ENCODE measurements at places on chromosomes 13 and 19. TPM values are rescaled to one million over a fixed set of nuclear protein-coding genes. Genes with fewer than 3 reads are reported as not detected.

DNA sequence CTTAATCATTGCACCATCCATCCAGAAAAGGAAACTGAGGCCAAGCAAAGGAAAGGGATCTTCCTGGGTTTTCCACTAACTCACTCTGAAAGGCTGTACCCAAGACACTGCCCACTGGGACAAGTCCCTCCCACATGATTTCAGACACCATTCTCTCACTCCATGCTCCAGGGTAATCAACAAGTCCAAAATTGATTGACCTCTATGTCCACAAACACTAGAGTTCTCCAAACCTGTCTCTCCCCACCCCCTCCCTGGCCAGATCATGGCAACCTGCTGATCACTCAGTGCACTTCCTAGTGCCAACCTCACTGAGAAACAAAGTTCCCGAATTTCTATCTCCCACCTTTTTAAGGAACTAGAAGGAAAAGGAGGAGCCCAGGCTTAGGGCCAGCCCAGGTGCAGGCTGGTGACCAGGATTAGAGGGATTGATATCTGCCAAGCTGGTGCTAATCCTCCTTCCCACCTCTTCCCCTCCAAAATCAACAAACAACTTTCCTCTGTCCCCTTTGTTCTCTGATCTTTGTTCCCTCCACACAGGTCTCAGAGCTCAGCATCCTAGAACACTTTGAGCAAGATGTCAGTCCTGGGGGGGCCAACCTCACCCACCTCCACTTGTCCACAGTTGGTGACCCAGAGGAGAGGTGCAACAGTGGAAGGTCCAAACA is 2.4 kb upstream of the CYP2A13 start:
- no peak for DNase-seq

GRCh38 chr13:38970380-38971051 is 20.1 kb downstream of the STOML3 start:
- no peak for DNase-seq

- DNase-seq: no peak
These were observed 9.2 kb downstream of the ASF1B start for GRCh38 chr19:14127176-14127575.

GRCh38 chr13:103157016-103157415 is 90.8 kb upstream of the SLC10A2 start:
- DNase-seq: no peak

DNA sequence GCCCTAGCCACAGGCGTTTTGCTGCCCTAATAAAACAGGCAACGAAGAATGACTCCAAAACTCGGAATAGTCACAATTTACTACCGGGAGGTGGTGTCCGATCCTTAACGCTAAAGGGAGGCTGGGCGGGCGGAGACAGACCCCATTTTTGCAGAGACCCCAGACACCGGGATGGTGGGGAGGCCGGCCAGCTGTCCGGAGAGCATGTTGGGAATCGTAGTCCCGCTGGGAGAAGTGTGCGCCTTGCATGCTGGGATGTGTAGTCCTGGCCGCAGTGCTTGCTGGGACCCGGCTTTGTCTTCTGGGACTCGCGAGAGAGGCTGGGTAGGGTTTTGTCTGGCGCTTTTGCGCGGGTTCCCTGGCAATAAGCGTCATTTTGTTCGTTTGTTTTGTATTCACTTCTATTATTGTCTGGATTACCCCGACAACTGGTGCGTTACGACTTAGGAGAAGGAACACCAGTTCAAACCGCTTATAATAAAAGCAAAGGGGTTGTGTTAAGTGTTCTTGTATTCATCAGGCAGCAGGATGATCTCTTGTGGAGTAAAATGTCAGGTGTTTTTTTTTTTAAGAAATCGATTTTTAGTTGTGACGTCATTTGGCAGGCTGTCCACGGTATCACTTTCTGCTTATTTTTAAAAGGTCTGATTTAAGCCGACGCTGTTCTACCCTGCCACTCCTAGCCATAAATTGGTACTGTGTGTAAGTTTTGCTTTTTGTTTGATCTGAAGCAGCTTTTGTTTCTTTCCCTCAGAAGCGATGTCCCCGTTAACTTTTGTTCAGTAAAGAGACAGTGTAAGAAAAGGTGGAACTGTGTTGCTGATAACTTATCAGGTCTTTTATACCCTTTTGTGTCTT is 676 bp upstream of the HSPH1 start:
- peak; percentile 90 for DNase-seq

DNA sequence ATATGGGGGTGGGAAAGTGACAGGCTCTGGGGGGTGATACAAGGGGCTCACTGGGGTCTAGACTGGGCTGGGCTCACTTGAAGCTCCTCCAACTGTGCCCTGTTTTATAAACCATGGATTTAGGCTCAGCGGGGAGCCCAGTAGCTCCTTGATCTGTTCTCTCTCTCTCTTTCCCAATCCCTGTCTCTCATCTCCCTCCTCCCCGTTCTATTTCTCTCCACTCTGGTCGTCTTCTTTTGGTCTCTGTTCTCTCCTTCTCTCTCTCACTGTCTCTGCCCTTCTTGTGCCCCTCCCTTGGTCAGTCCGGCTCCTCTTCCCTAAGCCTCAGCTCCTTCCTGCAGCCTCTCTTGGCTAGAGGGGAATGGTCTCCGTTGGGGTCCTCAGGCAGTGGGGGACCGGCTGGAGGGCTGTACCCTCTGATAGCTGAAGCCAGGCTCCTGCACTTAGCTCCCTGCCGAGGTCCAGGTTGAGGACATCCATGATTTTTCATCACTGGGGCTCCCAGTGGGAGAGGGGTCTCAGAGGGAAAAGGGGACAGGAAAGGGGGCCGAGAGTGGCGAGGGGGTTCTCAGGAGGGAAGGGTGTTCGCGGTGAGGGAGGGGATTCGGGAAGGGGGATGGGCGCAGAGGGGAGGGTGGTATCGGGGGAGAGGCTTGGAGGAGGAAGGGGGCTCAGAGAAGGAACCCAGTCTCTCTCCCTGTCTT is 8.5 kb downstream of the UNC13A start:
- DNase-seq: no peak

GRCh38 chr13:39976481-39976880 is 321.0 kb downstream of the COG6 start:
- no peak for DNase-seq

GRCh38 chr19:46786236-46787039 is 2.0 kb downstream of the SLC1A5 start:
- peak; percentile 69 for DNase-seq

GRCh38 chr19:14818588-14818987 is 16.4 kb downstream of the OR7A5 start:
- DNase-seq: no peak

DNA sequence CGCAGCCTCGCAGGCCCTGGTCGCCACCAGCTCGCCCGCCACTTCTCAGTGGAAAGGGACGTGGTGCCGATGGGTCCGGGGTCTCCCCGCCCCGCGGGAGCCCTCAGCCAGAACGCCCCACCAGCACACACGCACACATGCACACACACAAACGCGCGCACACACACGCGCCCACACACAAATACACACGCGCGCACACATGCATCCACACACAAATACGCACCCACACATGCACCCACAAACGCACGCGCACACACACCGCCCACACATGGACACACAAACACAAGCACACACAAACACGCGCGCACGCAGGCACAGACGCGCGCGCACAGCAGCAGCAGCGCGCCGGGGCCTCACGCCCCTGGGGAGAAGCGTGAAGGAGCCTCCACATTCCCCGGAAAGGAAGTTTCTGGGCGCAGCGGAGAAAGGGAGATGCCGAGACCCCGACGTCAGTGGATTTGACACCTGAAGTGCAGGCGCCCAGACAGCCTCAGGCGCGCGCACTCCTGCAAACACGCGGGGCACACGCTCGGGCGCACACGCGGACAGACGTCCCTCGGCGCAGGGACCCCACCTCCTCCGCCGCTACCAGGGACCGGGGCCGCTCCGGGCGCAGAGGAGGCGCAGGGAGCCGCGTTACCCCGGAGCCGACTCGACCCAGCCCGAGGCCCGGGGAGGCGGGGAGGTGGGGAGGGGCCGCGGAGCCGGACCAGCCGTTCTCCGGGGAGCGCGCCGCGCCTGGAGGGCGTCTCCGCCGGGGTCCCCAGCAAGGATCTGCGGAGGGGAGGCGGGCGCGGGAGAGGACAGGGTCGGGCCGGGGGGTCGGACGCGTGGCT is 622 bp downstream of the RASA3 start:
- no peak for DNase-seq

DNA sequence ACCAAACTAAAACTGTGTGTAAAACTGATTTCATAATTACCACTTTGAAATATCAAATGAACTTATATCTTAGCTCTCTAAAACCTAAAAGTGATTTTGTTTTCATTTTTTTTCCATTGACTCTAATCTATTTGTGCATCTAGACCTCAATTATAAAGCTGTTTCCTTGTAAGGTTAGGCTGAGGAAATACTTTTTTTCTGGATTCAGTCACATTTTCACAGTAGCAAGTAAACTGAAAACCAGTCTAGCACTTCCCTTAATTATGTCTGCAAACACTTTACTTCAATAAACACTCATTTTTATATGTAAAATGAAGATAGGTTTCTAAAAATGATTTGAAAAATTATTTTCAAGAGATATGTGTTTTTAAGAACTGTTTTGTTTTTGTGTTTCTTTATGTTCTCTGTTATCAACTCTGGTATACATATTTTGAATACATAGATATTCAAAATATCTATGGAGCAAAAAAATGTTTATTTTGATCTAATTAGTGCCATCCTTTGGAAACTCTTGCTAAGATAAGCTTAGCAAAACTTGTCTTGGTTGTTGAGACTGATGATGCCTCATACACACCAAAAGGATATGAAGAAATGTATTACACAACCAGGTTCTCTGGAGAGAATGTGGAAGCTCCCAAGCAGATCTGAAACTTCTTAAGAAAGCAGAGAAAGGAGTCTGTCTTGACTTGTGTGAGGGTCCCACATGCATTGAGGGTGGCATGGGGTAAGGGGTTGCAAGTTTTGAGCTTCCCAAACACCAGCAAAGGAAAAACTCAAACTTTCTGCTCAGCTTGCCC is 1887.4 kb downstream of the PCDH9 start:
- no peak for DNase-seq

- no peak for DNase-seq
These were observed 636.2 kb upstream of the KLF12 start for GRCh38 chr13:74770361-74770760.

DNA sequence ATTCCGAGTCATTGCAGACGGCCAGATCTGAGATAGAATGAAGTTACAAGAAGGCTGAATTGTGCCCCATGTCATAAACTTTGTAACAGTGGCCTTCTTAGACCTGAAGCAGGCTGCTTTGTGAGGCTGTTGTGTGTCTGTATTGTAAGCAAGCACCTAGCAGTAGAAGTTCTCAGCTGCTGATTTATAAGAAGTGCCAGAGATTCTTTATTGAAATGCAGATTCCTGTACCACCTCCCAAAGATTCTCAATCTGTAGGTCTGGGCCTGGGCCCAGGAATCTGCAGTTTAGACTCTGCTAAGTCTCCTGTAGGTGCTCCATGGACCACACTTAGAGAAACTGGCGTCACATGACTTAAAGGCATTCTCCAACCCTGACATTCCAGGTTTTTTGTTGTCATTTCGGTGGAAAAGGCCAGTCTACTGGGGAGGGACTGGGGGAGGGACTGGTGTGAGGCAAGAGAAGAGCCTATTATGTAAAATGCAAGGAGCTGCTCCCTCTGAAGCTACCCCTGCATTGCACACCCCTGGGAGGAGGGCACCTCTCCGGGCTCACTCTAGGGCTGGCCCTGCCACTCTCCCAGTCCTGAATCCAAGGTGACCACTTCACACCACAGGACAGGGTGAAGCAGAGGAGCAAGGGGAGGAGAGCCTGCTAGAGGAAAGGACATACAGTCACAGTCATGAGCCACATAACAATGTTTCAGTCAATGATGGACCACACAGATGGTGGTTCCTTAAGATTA is 769 bp upstream of the TMEM272 start:
- no peak for DNase-seq

DNA sequence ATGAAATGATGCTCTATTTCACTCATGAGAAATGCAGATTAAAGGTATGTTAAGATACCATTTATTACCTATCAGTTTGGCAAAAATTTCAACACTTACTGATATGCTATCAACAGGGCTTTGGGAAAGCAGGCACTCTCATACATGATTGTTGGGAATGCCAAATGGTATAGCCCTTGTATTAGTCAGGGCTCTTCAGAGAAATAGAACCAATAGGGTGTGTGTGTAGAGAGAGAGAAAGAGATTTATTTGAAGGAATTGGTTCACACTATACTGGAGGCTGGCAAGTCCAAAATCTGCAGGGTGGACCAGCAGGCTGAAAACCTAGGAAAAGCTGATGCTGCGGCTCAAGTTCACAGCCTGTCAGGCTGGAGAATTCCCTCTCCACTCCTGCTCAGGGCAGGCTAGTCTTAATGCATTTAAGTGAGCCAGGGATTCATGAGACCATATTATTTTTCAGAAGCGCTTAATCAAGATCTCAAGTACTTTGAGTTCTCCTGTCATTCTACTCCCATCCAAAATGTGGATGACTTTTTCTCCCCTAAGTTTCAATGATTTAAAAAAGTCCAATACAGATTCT is 72.4 kb downstream of the NHLRC3 start:
- DNase-seq: no peak

DNA sequence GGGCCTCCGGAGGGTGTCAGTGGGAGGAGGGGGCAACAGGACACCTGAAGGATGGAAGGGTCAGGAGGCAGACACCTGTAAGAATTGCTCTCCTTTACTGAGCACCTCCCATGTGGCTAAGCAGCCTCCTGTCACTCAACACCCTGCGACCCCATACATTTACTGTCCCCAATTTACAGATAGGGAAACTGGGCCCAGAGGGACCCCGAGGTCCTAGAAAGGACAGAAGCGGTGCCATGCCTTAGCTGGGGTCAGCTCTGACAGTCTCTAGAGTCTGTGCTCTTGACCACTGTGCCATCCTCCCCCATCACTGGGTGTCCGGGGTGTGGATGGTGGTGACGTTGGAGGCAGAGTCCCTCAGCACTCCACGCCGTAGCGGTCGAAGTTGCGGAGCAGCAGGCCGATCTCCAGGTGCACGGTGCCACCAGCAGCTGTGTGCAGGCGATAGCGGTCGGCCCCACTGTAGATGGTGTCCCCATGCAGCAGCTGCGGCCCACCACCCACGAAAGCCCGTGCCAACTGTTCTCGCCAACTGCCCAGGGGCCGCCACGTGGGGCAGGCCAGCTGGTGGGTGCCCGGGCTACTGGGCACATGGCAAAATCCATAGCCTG is 726 bp upstream of the TGFB1 start:
- DNase-seq: no peak

DNA sequence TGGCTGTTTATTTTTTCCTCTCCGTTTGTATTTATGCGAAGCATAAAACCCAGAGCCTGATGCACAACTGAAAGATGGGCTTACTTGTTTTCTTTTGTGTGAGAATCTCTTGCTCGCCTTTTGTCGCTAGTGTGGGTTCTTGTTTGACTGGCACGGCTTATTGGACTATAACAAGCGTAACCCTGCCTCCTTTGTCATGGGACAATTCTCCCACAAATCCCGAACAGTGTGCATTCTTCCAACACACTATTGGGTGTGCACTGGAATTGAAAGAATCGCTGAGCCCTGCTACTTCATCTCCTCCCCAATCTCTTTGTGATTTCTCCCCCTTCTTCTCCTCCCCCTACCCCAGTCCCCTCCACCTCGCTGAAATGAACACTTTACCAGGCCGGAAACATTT is 110.8 kb downstream of the ZIC5 start:
- DNase-seq: no peak

GRCh38 chr13:25249001-25249543 is 38.2 kb downstream of the MTMR6 start:
- no peak for DNase-seq

Gene ADM5
- total RNA-seq: 18.5 TPM

Gene SDHAF1
- total RNA-seq: 16.9 TPM

Gene MYCBP2
- total RNA-seq: 22.6 TPM

Gene PDS5B
- 28.8 TPM for total RNA-seq

Gene TMC4
- total RNA-seq: 166 TPM

Gene NDUFA7
- total RNA-seq: 44.5 TPM

Gene C1QTNF9
- total RNA-seq: not detected

Gene R3HDM4
- total RNA-seq: 55.5 TPM

Gene FNDC3A
- total RNA-seq: 36.2 TPM

Gene GPC6
- total RNA-seq: not detected

Gene CA11
- 2.1 TPM for total RNA-seq

Gene SRRM5
- 1.9 TPM for total RNA-seq
